ENCODE measurements at places on chromosomes 7 and 10. TPM values are rescaled to one million over a fixed set of nuclear protein-coding genes. Genes with fewer than 3 reads are reported as not detected.

The PILRA gene
- total RNA-seq: 4.3 TPM

DNA sequence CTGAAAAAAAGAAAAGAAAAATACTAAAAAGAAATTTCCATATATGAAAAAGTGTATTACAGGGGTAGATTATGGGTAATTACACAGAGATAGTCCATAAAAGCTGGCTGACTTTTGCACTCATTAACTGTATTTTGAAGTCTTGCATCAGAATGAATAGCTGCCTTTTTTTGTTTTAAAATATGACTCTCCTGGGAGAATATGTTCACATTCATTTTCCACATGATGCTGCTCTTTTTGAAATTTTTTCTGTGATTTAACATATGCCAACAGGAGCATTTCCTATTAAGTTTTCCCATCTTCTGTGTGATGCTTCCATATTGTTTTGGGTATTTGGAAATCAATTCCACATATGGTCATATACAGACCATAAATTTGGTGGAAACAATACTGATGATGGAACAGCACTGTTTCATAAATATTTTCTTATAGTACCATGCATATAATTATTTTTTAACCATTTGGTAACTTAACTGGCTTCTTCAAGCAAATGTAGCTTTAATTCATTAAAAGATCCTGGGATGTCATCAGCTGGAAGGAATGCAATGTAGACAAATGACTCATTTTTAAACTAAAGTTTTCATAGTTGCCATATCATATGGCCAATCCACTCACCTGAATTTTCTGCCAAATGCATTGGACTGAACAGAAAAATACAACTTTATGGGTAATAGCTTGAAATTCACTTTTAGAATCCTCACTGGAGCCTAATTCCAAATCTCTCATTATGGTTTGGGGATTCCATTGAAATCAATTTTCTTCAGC is 313.9 kb upstream of the GLI3 start:
- no peaks in the 10 kb centered on the region for H3K4me1 ChIP-seq
- H3K36me3 ChIP-seq: no peaks in the 10 kb centered on the region
- H3K27me3 ChIP-seq: no peaks in the 10 kb centered on the region
- DNase-seq: no peak
- H3K4me3 ChIP-seq: no peak overlapping the region
- no peak overlapping the region for H3K27ac ChIP-seq

DNA sequence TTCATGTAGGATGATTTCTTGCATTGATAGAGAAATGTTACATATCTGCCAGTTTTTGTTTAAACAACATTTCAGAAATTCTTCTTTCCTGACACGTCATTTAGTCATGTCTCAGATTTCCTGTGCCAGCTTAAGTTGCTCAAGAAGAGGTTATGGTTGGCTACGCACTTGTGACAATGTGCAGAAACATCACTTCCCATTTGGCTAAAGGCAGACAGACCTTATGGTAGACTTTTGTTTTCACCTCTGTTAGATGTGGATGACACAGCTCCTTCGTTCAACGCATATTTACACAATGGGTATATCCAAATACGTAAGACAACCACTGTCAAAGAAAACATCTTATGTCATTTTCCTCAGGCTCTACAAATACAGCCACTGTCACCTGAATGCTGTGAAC is 125.8 kb downstream of the DOCK4 start:
- H3K27ac ChIP-seq: no peak overlapping the region
- no peaks in the 10 kb centered on the region for H3K36me3 ChIP-seq
- no peaks in the 10 kb centered on the region for H3K4me1 ChIP-seq

DNA sequence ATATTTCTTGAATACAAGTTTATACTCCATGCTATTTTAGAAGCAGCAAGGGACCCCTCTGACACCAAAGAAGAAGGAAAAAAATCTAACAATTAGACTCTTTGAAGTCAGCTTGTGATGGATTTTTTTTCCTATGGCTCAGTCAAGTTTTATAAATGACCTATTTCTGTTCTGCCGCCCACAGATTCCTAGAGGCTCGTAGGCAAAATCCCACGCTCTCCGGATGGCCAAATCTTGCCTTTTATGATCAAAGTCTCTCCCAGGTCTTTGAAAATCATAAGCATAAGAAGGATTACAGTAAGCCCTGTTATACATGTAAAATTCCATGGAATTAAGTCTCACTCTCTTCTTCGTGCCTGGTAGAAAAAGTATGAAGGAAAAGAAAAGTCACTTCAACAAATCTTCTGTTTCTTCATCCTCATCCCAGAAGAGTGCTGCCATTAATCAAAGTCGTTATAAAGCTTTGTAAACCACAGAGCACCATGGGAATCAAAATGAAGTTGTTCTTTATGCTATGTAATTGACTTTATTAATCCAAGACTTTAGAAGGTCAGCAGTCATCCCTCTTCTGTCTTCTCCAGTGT is 33.1 kb downstream of the ASB13 start:
- peaks cover 11% of the 10 kb centered on the region for H3K4me1 ChIP-seq
- DNase-seq: no peak
- peak overlapping the region; percentile 53 for H3K27ac ChIP-seq
- H3K36me3 ChIP-seq: peaks cover 2% of the 10 kb centered on the region
- H3K4me3 ChIP-seq: no peak overlapping the region

DNA sequence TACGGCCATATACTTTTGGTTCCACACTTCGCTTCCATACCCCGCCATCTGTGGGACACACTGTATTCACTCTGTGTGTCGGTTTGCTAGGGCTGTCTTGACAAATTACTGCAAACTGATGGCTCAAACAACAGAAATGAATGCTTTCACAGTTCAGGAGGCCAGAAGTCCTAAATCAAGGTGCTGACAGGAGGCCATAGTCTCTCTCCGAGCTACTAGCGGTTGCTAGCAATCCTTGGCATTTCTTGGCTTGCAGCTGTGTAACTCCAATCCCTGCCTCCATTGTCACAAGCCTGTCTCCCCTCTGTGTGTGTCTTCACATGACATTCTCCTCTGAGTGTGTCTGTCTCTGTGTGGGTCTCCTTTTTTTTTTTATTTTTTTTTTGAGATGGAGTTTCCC is 28.9 kb upstream of the BMPR1A start:
- H3K27ac ChIP-seq: no peak overlapping the region
- no peaks in the 10 kb centered on the region for H3K27me3 ChIP-seq
- no peak overlapping the region for H3K4me3 ChIP-seq
- peak; percentile 81 for DNase-seq

- H3K27me3 ChIP-seq: no peaks in the 10 kb centered on the region
- H3K27ac ChIP-seq: no peak overlapping the region
- H3K36me3 ChIP-seq: no peaks in the 10 kb centered on the region
- peaks cover 3% of the 10 kb centered on the region for H3K4me1 ChIP-seq
- DNase-seq: no peak
Observed at GRCh38 chr10:18010050-18010449, 58.3 kb downstream of the SLC39A12 start.

DNA sequence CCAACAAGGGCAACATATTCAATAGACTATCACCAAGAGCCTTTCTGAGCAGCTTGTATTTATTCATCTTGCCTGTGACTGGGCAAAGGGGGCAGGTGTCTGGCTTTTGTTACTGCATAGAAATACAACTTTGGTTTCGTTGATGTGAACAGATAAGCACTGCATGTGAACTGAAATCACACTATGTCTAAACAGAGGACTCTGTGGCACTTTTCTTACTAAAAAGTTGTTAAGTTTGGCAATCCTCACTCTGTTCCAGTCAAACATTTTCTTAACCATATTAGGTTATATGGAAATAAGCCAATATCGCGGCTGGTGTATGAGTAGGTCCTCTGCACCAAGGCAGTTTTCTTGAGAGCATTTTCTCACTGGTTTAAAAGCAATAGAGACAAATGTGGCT is 48.5 kb downstream of the CALD1 start:
- H3K27ac ChIP-seq: no peak overlapping the region
- no peak overlapping the region for H3K4me3 ChIP-seq
- H3K27me3 ChIP-seq: no peaks in the 10 kb centered on the region
- H3K36me3 ChIP-seq: no peaks in the 10 kb centered on the region
- no peaks in the 10 kb centered on the region for H3K4me1 ChIP-seq

- H3K4me3 ChIP-seq: no peak overlapping the region
- peak; percentile 54 for DNase-seq
- no peaks in the 10 kb centered on the region for H3K4me1 ChIP-seq
Observed at GRCh38 chr7:52436278-52436677, 599.2 kb upstream of the POM121L12 start.

The SPDYE6 gene
- total RNA-seq: not detected

DNA sequence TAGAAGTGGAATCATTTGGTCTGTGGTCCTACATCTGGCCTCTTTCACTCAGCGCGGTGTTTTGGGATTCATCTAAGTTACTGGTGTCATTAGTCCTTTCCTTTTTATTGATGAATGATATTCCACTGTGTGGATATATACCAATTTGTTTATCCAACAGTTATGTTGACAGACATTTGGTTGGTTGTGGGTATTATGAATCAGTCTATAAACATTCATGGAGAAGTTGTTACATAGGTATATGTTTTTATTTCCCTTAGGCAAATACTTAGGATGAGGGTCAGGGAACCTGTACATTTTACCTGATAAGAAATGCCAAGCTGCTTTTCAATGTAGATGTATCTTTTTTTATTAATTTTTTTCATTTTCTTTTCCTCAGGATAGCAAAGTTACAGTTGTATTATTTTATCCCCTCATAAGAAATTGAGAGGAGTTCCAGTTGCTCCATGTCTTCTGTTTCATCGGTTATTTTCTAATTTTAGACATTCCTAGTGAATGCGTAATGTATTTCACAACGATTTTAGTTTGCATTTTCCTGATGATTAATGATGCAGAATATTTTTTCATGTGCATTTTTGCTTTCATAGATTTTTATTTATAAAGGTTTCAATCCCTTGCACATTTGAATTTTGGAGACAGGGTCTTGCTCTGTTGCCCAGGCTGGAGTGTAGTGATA is 203.8 kb upstream of the SH2B2 start:
- no peaks in the 10 kb centered on the region for H3K36me3 ChIP-seq
- DNase-seq: no peak
- no peak overlapping the region for H3K27ac ChIP-seq
- H3K4me1 ChIP-seq: peaks cover 25% of the 10 kb centered on the region
- no peaks in the 10 kb centered on the region for H3K27me3 ChIP-seq

DNA sequence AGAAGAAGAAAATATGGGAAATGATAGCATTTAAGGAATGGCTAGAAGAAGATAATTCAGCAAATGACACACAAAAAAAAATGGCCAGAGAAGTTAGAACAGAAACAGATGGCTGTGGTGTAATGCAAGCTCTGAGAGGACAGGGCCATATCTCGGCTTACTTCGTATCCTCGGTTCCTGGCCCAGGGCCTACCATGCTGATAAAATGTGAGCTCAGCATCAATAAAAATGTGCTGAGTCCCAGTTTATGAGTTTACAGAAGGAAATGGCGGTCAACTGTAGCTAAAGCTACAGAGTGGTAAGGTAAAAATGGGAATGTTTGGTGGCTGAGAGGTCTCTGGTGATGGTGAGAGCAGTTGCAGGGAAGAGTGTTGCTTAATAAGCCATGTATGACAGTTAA is 40.8 kb downstream of the HBP1 start:
- H3K4me3 ChIP-seq: no peak overlapping the region
- no peak for DNase-seq
- H3K27me3 ChIP-seq: no peaks in the 10 kb centered on the region
- H3K4me1 ChIP-seq: no peaks in the 10 kb centered on the region
- H3K27ac ChIP-seq: no peak overlapping the region

DNA sequence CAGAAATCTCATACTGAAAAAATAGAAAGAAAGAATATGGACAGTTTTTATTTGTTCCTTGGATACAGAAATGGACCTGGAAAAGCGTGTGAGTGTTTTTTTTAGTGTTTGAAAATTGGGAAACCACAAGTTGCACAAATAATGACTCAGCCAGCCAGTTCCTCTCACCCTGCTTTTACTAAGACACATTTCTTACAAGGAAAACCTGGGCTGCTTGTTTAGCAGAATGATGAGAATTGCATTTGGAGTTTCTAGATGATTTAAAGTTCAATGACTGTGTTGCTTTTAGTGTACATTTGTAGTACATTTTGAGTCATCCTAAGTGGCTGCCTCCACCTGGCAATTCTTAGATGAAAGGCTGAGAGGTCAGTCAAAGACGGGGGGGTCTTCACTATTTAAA is 218.7 kb downstream of the ABCA13 start:
- no peaks in the 10 kb centered on the region for H3K36me3 ChIP-seq
- H3K4me1 ChIP-seq: no peaks in the 10 kb centered on the region
- H3K27me3 ChIP-seq: no peaks in the 10 kb centered on the region
- H3K27ac ChIP-seq: no peak overlapping the region
- no peak overlapping the region for H3K4me3 ChIP-seq

- DNase-seq: no peak
- H3K27me3 ChIP-seq: no peaks in the 10 kb centered on the region
- H3K36me3 ChIP-seq: no peaks in the 10 kb centered on the region
- no peaks in the 10 kb centered on the region for H3K4me1 ChIP-seq
Observed at GRCh38 chr7:99201027-99201426, 6.9 kb downstream of the KPNA7 start.

The C7orf57 gene
- 7.9 TPM for total RNA-seq

GRCh38 chr10:132138133-132138532 is 48.6 kb upstream of the DPYSL4 start:
- no peak overlapping the region for H3K4me3 ChIP-seq
- peaks cover 21% of the 10 kb centered on the region for H3K4me1 ChIP-seq
- peaks cover 5% of the 10 kb centered on the region for H3K27me3 ChIP-seq
- H3K36me3 ChIP-seq: peaks cover 94% of the 10 kb centered on the region

GRCh38 chr7:139745678-139746143 is 32.1 kb downstream of the HIPK2 start:
- no peak overlapping the region for H3K27ac ChIP-seq
- no peak overlapping the region for H3K4me3 ChIP-seq
- H3K4me1 ChIP-seq: peaks cover 38% of the 10 kb centered on the region
- H3K36me3 ChIP-seq: no peaks in the 10 kb centered on the region

The LRRC17 gene
- 110 TPM for total RNA-seq

DNA sequence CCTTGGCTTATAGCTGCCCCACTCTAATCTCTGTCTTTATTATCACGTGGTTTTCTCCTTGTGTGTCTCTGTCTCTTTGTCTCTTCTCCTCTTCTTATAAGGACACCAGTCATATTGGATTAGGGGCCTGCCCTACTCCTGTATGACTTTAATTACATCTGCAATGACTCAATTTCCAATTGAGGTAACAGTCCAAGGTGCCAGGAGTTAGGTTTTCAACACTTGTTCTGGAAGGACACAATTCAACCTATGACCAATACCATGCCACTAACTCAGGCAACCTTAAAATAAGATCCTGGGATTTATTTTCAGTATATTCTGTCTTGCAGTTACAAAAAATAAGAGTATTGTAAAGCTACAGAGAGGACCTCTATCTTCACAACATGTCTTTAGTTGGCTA is 21.6 kb upstream of the MET start:
- no peaks in the 10 kb centered on the region for H3K4me1 ChIP-seq
- H3K27me3 ChIP-seq: no peaks in the 10 kb centered on the region
- DNase-seq: no peak
- no peak overlapping the region for H3K4me3 ChIP-seq
- H3K27ac ChIP-seq: no peak overlapping the region

The NODAL gene
- 2.1 TPM for total RNA-seq

The ITIH5 gene
- 59.6 TPM for total RNA-seq

DNA sequence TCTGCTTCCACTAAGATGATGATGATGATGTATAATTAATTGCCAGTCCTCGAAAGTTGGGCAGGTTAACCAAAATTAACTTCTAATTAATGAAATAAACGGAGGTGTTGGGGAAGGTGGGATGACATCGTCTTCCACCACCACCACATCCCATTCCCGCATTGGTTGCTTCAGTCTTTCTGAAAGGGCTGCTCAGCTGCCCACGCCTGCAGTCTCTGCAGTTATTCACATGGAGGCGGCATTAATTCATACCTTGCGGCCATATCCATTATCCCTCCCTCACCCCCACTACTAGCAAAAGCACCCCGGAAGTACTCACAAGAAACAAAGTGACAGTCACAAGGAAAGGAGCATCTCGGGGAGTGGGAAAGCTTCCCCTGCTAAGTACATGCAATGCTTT is 387.9 kb downstream of the DPP6 start:
- no peaks in the 10 kb centered on the region for H3K36me3 ChIP-seq
- H3K27me3 ChIP-seq: no peaks in the 10 kb centered on the region
- H3K27ac ChIP-seq: no peak overlapping the region
- no peak overlapping the region for H3K4me3 ChIP-seq
